ENCODE measurements at places on chromosomes 1 and 21. TPM values are rescaled to one million over a fixed set of nuclear protein-coding genes. Genes with fewer than 3 reads are reported as not detected.

Gene AUNIP
- 22.9 TPM for total RNA-seq

GRCh38 chr1:209808059-209808581 is 2.2 kb upstream of the IRF6 start:
- no peaks in the 10 kb centered on the region for H3K36me3 ChIP-seq
- H3K27me3 ChIP-seq, result no peaks in the 10 kb centered on the region
- no peak overlapping the region for H3K4me3 ChIP-seq
- no peaks in the 10 kb centered on the region for H3K4me1 ChIP-seq
- no peak for DNase-seq

DNA sequence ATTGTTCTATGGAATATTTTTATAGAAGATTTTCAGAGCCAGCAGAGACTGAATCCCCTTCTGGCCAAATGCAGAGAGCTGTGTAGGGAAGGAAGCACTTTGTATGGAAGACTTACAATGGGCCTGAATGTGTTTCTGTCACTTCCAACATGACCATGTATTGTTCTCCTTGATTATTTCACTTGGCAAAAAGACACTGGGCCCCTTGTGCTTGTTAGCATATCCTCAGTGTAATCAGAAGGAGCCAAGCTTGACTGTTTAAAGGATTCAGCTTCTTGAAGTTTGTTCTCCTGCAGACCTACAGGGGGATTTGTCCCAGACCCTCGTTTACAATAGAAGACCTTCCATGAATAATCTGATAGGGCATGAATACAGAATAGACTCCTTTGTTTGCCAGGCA is 48.1 kb upstream of the UBE2U start:
- no peak overlapping the region for H3K4me3 ChIP-seq
- no peak overlapping the region for H3K27ac ChIP-seq
- peaks cover 3% of the 10 kb centered on the region for H3K4me1 ChIP-seq
- no peak for DNase-seq

DNA sequence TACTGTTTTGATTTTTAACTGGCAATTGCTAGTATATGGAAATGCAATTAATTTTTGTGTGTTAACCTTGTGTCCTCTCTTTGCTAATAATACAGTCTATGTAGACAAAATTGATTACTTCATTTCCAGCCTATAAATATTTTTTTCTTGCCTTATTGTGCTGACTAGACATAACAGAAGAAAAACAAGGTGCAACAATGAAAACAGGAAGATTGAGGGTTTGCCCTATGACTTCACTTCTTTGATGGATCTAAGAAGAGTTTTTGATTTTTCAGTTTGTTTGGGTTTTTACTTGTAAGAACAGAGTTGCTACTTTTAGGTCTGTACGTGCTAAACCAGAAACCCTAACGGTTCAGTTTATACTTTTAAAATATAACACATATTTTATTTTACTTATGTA is 8.5 kb upstream of the CNIH4 start:
- DNase-seq, result no peak
- H3K27me3 ChIP-seq, result no peaks in the 10 kb centered on the region
- H3K27ac ChIP-seq, result no peak overlapping the region
- no peak overlapping the region for H3K4me3 ChIP-seq
- no peaks in the 10 kb centered on the region for H3K4me1 ChIP-seq

- H3K27ac ChIP-seq, result no peak overlapping the region
- H3K4me1 ChIP-seq, result peaks cover 7% of the 10 kb centered on the region
- no peak overlapping the region for H3K4me3 ChIP-seq
- H3K27me3 ChIP-seq, result no peaks in the 10 kb centered on the region
Measured at GRCh38 chr1:237031480-237031879, 10.5 kb upstream of the RYR2 start.
